Esophagus squamous epithelium (tissue), 5 donors: ENCODE measurements at places on chromosomes 1 and 21.

DNA sequence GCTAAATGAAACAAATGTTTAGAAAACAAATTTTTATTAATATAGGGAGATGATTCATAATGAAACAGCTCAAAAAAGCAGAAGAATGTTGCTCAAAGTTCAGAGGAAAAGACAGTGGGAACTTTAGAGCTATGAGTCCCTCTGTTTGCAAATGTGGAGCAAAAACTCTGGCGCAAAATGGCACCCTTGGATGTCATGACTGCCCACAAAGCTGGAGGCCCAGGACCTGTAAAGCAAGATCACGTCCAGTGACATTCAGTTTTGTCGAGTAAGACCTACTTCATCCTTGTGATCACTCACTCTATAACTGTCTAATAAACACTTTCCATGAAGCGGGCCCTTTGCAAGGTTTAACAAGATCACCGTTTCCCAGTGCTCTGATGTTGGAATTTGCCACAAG, 9.1 kb upstream of the EXO1 start:
- DNase-seq: no peak

DNA sequence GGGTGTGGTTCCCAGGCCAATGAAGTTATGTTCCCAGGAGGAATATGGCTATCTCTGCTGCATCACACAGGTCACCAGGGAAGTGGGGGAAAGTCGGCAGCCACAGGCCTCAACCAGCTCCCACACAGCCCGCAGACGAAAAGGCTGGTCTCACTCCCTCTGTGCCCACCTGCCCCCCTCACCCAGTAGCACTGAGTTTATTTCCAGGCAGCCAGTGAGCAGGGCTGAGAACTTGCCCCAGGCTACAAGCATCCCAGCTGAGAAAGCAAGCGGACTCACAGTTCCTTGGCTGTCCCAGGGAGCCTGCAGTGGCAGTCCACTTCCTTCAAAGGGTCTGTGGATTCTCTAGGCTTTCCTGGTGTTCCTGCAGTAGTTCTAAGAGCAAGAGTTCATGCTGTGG, 68.9 kb downstream of the SLC5A9 start:
- no peak for DNase-seq

- DNase-seq: no peak
These were observed 100.5 kb downstream of the TIAM1 start for GRCh38 chr21:31243611-31244010.

DNA sequence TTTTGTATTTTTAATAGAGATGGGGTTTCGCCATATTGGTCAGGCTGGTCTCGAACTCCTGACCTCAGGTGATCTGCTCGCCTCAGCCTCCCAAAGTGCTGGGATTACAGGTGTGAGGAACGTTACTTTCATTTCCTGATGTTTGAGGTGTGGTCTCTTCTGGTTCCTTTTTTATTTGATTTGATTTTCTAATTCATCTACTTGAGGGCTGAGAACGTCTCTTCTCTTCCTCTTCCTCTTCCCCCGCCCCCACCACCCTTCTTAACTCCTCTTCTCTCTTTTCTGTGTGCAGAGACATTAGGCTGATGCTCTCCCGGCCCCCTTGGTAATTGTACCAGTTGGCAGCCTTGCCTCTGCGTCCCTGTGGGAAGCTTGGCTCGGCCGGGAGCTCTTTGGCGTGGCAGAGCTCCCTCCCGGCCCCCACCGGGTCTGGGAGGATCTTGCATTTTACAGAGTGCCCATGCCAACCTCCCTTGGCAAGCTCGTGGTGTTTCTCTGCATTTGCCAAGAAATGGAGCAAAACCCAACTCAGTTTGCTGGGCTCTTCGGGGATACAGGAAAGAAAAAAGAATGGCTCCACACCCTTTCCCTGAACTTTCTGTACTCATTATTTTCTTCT, 19.9 kb downstream of the CRYAA start:
- no peak for DNase-seq

GRCh38 chr1:111571987-111572386, 47.6 kb upstream of the RAP1A start:
- no peak for DNase-seq

GRCh38 chr1:110259770-110260169, 49.7 kb downstream of the KCNC4 start:
- DNase-seq: no peak

- DNase-seq: no peak
These were observed 270.0 kb downstream of the AMY1C start for GRCh38 chr1:104019675-104020049.

- DNase-seq: no peak
These were observed 156.4 kb downstream of the PTGER3 start for GRCh38 chr1:70891051-70891843.

- no peak for DNase-seq
These were observed 1.8 kb downstream of the NCDN start for GRCh38 chr1:35559317-35559944.

DNA sequence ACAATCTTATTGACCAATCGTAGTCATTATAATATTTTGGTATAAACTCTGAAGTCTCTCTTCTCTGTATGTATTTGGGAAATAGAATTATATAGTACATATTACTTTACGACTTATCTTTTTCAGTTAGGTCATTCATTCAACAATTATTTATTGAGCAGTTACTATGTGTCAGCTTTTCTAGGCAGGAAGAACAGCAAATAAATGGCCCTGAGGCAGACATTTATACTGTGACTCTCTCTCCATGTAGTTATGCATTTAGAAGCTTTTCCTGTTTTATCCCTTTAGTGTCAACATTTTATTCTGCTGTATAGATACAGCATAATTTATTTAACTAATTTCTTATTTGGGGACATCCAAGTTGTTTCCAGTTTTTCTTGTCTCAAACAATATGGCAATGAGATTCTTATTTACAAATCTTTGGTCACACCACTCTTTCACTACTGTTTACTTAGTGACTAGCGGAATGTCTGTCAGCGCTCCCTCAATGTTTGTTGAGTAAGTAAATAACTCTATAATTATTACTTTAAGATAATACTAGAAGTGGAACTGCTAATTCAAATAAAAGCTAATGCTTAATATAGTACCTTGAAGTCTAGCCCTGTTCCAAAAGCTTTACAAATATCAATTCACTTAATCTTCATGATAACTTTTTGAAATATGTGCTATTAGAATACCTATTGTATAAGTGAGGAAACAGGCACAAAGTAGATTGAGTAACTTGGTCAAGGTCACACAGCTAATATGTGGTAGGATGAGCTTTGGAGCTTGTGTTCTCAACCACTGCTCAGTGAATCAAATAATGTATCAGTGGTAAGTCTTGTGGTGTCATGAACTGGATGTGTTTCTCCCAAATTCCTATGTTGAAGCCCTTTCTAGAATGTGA, 465.6 kb downstream of the SIPA1L2 start:
- DNase-seq: no peak

DNA sequence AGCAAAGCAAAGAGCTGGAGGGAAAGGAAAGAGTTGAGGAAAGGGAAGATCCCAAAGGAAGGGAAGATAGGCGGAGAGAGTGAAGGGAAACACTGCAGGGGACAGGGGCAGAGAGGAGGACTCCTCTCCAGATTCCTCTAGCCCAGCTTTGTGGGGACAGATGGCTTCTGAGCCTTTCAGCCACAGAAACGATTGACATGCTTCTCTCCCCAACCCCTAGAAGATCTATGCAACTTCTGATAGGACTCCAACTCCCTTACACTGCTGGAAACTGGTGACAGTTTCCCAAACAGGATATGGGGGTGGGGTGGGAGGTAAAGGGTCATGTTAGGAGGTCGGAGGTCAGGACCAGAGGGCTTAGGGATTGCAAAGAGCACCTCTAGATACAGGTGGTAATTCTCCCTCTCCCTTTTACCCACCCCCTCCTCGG, 6.5 kb downstream of the MEX3A start:
- DNase-seq: no peak

DNA sequence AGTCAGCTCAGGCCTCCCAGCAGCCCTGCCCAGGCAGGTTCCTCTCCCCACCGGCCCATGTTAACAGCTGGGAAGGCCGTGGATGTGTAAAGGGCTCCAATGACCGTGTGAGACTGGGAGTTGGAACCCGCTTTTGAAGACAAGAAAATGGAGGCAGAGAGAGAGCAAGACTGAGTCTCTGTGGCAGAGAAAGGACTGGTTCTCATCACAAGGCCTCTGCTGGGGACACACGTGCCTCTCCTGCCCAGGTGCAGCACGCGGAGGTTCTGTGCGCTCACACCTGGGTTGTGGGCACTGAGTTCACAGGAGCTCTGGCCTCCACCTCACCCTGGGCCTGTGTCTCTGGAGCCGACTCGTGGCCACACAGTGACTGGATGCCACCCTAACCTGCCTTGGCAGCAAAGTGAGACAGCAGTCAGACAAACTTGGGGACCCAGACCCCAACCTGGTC, 27.0 kb downstream of the RUNX3 start:
- no peak for DNase-seq

GRCh38 chr1:79595931-79596330, 589.4 kb upstream of the ADGRL4 start:
- DNase-seq: no peak

DNA sequence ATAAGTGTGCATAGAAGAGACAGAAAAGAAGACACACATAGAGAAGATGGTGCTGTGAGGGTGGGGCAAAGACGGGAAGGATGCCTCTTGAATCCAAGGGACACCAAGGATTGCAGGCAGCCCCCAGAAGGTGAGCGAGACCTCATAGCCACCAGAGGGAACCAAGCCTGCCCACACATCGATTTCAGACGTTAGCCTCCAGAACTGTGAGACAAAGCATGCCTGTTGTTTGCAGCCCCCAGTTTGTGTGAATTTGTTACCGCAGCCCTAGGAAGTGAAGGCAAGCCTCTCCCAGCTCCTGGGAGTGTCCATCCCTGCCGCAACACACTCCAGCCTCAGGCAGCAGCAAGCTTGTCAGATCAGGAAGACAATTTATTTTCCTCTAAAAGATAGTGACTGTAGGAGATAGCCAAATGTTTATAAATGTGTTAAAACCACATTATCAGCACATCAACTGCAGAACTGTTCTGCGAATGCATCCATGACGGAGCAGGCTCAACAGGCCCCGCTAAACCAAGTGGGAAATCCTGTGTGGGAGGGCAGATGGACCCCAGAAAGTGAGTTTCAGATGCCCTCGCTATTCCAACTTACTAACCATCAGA, 543.3 kb downstream of the MATN1 start:
- DNase-seq: no peak

DNA sequence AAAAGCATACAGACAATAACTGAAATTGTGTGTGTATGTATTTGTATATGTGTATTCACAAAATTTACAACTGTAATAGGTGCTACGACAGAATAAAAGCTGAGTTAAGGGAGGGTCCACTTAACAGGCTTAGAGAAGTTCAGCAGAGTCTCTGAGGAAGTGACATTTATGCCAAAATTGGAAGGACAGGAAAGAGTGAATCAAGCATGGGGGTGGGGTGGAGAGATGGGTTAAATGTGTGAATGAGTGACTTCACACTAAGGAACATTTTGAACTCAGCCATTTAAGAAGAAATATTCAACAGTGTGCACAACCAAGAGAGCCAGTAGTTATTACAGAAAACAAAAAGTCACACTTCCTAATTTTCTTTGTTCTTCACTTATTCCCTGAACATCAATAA, 53.8 kb upstream of the RGS1 start:
- DNase-seq: no peak

DNA sequence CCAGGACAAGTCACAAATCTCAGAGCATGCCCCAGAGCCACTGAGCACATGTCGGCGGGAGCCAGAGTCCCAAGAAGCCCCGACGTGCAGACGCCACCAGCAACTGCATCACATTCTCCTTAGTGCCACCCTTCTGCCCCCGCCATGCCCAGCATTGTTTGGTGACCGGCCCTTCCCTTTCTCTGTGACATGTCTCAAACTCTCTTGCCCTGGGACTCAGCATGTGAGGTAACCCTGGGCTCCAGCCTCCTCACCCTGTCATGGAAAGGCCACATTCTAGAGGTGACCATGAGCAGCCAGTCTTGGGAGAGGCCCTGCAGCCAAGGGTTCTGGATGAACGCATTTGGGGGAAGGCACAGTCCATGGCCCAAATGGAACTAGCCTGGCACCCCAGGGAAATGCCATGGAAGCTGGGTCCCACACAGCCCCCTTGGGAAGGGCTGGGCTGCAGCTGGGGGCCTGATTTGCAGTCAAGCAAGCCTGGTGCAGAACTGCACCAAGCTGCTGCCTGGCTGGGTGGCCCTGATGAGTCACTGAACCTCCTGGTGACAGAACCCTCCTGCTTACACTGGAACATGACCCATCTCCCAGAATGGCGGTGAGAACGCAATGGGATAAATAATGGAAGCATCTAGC, 94.4 kb downstream of the ITPKB start:
- no peak for DNase-seq

- DNase-seq: no peak
These were observed 284.2 kb downstream of the GRIK1 start for GRCh38 chr21:29655577-29655976.

DNA sequence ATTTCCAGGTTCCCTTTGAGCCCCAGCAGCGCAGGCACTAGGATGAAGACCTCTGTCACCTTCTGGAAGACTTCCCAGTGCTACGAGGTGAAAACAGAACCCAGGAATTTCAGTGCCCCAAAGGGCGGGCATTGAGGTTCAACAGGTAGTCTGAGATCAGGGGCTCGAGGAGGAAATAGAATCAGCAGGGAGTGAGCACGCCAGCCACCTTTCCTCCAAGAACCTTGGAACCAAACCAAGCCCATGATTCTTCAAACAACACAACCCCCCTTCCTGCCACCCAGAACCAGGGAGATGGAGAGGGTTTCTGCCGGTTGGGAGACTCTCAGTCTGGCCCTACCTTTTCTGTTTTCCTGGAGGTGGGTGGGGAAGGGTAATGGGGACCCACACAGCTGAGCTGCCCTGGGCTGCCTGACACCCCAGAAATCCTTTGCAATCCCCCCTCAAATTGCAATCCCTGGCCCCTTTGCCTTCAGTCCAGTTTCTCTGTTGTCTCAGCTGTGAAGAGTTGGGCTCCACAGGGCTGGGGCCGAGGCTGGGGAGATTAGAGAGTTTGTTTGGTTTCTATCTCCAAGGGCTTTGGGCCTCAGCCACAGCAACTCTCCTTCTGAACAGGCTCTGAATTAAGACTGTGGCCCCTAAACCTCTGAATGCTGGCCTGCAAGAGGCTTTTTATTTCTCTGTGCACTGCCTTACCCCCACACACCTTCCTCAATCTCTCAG, 11.9 kb downstream of the SLC41A1 start:
- DNase-seq: no peak

- no peak for DNase-seq
These were observed at the start of gene KCNQ4 for GRCh38 chr1:40783001-40783905. KCNQ4 (plus strand) TSS chr1:40783787; CDS start chr1:40784094, 307 bp downstream.

GRCh38 chr1:35572296-35572695, 818 bp upstream of the TFAP2E start:
- DNase-seq: no peak

DNA sequence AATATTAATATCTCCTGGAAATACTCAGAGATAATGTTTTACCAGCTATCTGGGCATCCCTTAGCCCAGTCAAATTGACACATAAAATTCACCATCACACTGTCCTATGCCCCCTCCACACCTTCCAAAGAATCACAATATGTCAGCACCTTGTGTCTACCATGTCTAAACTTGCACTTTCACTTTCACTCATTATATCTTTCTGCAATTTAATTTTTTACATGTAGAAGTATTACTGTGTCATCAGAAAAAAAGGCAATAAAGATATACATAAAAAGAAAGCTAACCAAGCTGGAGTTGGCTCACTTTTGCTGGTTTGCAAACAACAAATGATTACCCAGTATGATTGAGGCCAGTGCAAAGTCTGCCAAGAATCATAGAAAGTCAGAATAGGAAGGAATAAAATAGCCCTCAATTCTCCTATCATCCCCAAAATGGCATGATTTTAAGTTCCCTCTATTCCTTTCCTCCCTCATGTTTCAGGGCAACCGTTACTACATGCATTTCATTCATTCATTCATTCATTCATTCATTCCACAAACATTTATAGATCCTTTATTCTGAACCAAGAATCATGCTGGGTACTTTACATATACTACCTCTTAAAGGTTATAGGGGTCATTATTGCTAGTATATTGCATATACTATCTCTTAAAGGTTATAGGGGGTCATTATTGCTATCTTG, 5.9 kb upstream of the LUZP1 start:
- no peak for DNase-seq
